Inflammatory macrophage (primary cell): ENCODE measurements at places on chromosomes 1 and 21.

- DNase-seq: no peak
These were observed 59.3 kb upstream of the GNG12 start for GRCh38 chr1:67892476-67893125.

DNA sequence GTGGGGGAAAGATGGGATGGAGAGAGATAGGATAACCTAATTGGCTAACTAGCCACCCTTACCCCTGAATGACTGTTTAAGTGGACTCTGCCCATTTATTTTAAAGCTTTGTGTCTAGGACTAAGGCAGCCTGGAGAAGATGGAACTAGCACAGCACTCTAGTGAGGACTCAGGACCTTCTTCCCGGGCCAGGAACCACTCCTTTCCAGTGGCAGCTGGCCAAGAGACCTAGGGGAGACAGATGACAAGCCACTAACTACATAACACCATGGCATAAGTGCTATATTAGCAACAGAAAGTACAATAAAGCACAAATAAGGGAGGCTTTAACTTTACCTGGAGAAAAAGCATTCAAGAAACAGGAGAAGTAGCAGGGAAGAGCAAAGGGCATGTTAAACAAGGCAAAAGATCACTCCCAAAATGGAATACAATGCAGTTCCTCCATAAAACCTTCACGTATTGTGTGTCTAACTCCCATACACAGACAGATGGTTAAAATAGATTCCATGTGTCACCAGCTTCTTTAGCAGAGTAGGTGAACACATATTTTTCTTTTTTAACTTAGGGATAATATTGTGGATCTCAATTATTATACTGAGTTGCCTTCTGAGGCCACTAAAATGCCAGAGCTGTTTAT is 20.6 kb downstream of the CLCA1 start:
- DNase-seq: no peak

DNA sequence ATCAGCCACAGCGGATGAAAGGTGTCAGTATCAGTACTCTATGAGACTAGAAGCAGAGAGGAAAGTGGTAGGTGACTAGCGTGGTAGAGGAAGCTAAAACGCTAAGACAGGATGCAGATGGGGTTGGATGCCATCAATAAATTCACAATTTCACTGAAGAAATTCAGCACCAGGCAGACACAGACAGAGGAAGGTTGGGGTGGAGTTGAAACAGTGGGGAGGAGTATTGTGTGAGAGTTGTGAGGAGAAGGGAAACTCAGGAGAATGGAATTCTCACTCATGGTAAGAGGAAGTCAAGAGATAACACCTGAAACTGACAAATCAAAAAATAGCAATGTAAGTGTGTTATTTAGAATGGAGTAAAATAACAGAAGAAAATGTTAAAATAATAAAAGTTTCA is 208.5 kb upstream of the DAB1 start:
- DNase-seq: no peak

DNA sequence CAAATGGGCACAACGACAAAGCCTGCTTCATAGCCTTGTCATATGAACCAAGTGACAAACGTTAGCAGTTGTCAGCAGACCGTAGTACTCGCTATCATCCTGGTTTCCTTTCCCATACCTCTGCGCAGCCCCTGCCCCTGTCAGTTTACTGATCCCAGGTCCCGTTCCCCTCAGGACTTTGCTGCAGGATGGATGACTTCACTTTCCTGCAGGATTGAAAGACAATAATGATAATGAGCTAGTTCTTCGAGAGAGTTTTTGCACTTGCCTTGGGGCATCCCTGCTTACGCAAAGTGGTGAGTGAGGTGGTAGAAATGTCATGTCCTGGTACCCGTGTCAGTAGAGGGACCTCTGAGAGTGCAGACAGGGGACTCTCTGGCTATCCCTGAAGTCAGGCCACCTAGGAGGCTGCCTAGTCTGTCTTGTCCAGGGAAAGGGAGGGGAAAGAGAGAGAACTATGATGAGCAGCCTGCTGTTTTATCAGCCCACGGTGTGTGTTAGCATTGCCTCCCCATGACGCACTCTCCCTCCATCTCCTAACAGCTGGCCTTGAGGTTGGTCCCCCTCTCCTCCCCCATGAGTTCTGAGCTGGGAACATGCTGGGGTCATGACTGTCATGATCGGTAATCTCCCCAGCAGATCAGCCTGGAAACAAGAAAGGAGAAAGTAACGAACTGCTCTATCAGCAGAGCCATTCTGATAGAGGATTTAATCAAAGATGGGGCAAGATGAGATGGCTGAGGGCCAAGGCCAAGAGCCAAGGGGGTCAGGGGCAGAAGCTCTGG is 53.7 kb downstream of the ELK4 start:
- no peak for DNase-seq

GRCh38 chr1:99365141-99365540 is 100.8 kb downstream of the PLPPR4 start:
- DNase-seq: no peak

GRCh38 chr1:236522937-236523703 is 662 bp upstream of the LGALS8 start:
- DNase-seq: no peak

DNA sequence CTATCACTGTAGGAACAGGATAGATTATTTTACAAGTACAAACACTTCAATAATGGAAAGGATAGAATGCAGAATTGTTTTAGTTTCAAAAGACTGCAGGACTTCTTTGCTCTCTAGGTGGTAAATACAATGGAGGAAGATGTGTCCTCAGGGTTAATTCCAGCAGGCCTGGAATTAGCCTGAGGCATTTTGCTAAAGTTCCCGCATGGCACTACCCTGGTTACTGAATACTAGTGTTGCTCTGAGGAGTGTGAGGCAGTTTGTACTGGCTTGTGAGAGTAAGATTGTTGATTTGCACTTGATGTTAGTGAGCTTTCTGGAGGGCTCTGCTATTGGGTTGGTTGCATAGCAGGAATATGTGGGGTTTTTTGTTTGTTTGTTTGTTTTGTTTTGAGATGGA is 61.4 kb downstream of the FASLG start:
- DNase-seq: no peak
